ENCODE measurements at places on chromosomes 1 and 21.

- no peak for DNase-seq
Measured at GRCh38 chr1:56227886-56228285, 351.5 kb downstream of the PLPP3 start.

- DNase-seq, result peak; percentile 42
Measured at GRCh38 chr1:68230484-68230802, 1.9 kb downstream of the WLS start.

- DNase-seq, result no peak
Measured at GRCh38 chr1:188672153-188672552, 1805.5 kb downstream of the BRINP3 start.

DNA sequence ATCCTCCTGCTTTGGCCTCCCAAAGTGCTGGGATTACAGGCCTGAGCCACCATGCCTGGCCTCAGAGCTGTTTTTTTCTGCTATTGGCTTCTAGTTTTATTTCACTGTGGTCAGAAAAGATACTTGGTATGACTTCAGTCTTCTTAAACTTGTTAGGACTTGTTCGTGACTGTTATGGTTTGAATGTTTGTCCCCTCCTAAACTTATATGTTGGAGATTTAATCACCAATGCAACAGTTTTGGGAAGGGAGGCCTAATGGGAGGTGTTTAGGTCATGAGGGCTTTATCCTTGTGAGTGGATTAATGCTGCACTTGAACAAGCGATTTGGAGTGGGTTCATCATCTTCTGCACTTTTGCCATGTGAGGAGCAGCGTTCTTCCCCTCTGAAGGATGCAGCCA is 24.5 kb upstream of the SOD1 start:
- DNase-seq, result no peak

GRCh38 chr21:42691901-42692559 is 38.6 kb downstream of the PDE9A start:
- DNase-seq, result no peak

DNA sequence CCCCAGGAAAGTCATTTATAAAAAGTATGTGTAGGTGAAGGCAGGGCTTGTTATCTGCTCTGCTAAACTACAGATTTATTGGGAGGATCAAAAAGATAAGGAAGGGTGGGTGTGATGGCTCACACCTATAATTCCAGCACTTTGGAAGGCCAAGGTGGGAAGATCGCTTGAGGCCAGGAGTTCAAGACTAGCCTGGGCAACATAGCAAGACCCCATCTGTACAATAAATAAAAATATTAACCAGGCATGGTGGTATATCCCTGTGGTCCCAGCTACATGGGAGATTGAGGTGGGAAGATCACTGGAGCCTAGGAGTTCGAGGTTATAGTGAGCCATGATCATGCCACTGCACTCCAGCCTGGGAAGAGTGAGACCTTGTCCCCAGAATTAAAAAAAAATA is 86.4 kb downstream of the NENF start:
- no peak for DNase-seq

- DNase-seq, result peak; percentile 67
Measured at GRCh38 chr1:18149027-18149641, 41.5 kb downstream of the IGSF21 start.

GRCh38 chr1:2441746-2442145 is 29.4 kb upstream of the PEX10 start:
- no peak for DNase-seq

- DNase-seq, result peak; percentile 28
Measured at GRCh38 chr21:25862596-25862995, 127.8 kb downstream of the GABPA start.

DNA sequence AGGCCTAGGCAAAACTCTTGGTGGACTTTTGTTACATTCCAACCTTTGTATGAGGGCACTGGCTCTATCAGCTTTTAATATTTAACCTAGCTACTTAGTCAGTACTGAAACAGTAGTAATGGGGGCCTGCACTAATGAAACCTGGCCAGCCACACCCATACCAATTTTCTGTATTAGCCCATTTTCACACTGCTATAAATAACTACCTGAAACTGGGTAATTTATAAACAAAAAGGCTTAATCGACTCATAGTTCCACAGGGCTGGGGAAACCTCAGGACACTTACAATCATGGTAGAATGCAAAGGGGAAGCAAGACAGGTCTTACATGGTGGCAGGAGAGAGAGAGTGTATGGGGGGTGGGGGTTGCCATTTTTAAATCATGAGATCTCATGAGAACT is 245.7 kb upstream of the RGS18 start:
- DNase-seq, result no peak

- no peak for DNase-seq
Measured at GRCh38 chr1:247304031-247304430, 27.6 kb downstream of the ZNF496 start.

DNA sequence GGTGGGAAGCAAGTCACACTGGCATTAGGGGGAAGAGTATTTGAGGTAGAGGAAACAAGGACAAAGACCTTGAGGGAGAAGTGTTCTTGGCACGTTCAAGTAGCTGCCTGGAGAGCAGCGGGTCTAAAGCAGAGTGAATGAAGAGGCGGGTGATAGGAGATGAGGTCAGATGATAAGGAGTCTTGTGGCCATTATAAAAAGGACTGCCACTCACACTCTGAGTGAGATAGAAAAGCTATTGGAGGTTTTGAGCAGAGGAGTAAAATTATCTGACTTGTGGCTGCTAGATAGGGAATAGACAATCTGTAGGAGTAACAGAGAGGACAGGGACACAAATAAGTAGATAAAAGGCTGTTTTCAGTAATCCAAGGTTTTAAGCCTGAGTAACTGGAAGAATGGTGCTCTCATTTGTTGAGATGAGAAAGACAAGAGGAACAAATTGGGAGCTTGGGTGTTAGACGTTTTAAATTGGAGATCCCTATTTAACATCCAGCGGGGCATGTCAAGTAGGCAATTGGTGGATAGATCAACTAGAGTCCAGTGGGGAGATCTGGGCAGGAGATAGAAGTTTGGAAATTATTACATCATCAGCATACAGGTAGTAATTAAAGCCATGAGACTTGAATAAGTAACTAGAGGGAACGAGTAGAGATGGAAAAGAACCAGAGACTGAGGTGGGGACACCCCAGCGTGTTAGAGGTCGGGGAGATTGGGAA is 43.7 kb downstream of the HENMT1 start:
- DNase-seq, result no peak

DNA sequence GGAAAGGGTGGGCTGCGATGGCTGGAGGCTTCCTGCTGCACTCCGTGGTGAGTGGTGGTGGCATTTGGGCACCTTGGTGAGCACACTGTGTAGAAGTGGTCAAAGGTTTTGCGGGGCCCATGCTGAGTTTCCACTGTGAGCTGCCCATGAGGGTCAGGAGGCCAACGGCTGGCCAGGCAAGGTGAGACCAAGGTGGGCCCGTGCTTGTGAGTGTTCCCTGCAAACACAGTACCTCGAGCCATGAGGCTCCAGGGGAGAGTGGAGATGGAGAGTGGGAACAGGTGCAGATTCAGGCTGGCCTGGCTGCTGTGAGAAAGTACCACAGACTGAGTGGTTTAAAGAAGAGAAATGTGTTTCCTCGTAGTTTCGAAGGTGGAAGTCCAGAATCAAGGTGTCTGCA is 40.8 kb downstream of the AJAP1 start:
- DNase-seq, result no peak

GRCh38 chr21:14945176-14945575 is 119.6 kb downstream of the NRIP1 start:
- no peak for DNase-seq

DNA sequence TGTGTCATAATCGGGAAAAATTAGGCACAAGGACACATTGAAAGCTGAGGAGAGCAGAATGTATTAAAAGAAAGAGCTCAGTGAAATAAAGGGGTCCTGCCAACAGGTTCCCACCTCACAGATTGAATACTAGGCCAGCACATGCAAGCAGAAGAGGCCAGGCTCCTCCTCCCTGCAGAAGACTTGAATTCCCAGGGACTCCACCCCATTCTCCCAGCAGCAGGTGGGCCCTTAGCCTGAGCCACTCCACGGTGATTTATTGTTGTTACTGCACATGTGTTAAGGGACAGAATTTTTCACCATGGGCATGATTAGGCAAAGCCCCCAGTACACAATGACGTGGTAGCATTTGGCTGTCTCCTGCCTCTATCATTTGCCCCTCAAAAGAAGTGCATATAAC is 1844.7 kb downstream of the NCAM2 start:
- DNase-seq, result no peak

GRCh38 chr1:5343256-5344020 is 648.8 kb downstream of the NPHP4 start:
- no peak for DNase-seq

DNA sequence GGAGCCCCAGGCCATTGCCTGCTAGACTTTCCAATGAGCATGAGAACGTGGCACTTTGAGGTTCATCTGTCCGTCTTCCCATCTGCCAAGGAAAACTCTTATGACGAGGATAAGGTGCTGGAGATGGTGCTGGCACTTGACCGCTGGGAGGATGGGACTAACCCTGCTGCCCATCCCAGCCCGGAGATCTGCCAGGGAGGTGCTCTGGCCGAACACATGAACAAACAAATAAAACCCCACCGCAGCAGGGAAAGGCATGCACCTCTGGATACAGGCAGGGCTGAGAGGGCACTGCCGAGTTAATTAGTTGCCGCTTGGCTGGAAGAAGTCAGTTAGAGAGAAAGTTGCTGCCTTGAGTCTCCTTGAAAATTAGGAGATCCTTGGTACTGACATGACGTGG is 308.4 kb downstream of the AJAP1 start:
- no peak for DNase-seq
